Effector memory CD8-positive, alpha-beta T cell (primary cell): ENCODE measurements at places on chromosomes 1 and 21.
A peak's percentile ranks its signal among the peaks of the same experiment; 100 is the strongest.

DNA sequence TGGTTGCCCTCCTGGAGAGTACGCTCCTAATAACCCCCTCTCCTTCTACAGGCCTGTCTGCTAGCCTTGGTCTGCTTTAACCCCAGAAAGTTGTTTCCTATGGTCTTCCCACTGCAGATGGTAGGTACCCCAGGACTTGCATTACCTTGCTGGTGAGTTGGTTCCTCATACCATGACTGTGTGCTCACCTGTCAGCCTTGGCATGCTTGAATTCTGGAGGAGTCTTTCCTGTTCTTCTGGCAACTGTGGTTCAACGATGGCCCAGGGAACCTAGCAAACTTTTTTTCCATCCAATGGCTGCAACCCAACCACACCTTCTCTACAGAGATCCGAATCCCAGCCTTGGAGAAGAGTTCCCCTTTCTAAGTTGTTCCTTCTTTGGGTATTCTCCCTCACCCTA, 36.9 kb downstream of the RPS6KC1 start:
- no peak overlapping the region for H3K4me3 ChIP-seq
- peaks cover 6% of the 10 kb centered on the region for H3K4me1 ChIP-seq
- H3K36me3 ChIP-seq: no peaks in the 10 kb centered on the region
- no peaks in the 10 kb centered on the region for H3K27me3 ChIP-seq

GRCh38 chr1:103514920-103515503, 10.5 kb upstream of the RNPC3 start:
- H3K27me3 ChIP-seq: no peaks in the 10 kb centered on the region
- no peaks in the 10 kb centered on the region for H3K4me1 ChIP-seq
- no peak overlapping the region for H3K27ac ChIP-seq
- H3K36me3 ChIP-seq: no peaks in the 10 kb centered on the region

DNA sequence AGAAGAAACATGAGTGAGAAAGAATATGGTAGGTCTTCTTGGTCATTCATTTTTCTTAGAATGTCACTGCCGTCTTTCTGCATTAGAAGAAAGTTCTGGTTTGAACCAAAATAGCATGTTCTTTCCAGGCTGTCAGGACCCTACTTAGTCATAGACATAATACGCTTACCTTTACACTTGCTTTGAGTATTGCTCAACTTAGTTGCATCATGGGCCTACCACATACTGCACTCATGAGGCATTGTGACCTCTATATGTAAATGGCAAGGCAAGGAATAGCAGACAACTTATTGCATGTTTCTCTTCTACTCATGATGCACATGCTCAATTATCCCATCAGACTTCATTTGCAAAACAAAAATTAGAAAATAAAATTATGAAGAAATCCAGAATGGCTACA, 415.0 kb downstream of the HLX start:
- peaks cover 8% of the 10 kb centered on the region for H3K27me3 ChIP-seq
- DNase-seq: no peak
- H3K36me3 ChIP-seq: no peaks in the 10 kb centered on the region
- H3K4me3 ChIP-seq: no peak overlapping the region
- H3K4me1 ChIP-seq: no peaks in the 10 kb centered on the region
- H3K27ac ChIP-seq: no peak overlapping the region

DNA sequence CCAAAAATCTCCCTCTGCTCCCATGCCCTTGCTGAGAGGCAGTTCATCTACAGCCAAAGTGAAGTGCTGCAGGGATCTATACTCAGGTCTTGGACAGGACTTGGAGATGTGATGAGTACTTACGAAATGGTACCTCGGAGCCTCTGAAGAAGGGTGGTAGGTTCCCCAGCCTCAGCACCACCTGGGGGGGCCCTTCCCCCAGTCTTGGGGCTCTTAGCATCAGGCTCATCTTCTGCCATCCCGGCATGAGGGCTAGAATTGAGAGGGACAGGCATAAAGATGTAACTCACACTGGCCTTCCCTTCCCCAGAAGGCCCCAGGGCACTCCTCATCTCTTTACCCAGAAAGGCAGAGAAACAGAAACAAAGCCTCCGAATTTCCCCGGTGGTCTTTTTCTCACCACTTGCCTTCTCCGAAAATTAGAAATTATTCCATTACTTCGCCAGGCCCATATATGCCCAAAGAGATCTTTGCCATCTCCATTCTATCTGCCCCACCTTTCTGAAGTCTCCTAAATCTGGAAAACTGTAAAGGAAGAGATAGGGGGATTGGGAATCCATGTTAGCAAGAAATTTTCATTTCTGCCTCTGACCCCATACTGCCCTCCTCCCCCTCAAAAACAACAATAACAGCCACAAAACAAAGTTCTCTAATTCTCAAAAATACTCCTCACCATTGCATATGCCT, 827 bp downstream of the RFX5 start:
- peaks cover 46% of the 10 kb centered on the region for H3K36me3 ChIP-seq
- H3K4me3 ChIP-seq: peak overlapping the region; percentile 99
- peaks cover 29% of the 10 kb centered on the region for H3K4me1 ChIP-seq
- H3K27ac ChIP-seq: peak overlapping the region; percentile 100

GRCh38 chr1:8782001-8782620, 35.3 kb downstream of the RERE start:
- H3K4me1 ChIP-seq: peaks cover 2% of the 10 kb centered on the region
- no peak for DNase-seq
- H3K27me3 ChIP-seq: no peaks in the 10 kb centered on the region
- H3K27ac ChIP-seq: no peak overlapping the region
